Cerebellum (tissue), 4 donors: ENCODE measurements at places on chromosomes 12 and 14. TPM values are rescaled to one million over a fixed set of nuclear protein-coding genes. Genes with fewer than 3 reads are reported as not detected.

DNA sequence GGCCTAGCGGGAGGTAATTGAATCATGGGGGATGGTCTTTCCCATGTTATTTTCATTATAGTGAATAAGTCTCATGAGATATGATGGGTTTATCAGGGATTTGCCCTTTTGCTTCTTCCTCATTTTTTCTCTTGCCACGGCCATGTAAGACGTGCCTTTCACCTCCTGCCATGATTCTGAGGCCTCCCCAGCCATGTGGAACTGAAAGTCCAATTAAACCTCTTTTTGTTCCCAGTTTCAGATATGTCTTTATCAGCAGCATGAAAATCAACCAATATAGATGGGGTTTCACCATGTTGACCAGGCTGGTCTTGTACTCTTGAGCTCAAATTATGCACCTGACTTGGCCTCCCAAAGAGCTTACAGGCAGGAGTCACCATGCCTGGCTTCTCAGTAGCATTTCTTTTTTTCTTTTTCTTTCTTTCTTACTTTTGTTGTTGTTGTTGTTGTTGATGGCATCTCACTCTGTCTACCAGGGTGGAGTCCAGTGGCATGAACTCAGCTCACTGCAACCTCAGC lies 33.2 kb downstream of the TSPAN19 start:
- no peak for DNase-seq

MYF5 gene
- total RNA-seq: not detected

LGMN gene
- 24.5 TPM for total RNA-seq

- no peak for DNase-seq
Measured at GRCh38 chr14:70731447-70732239, 77.7 kb downstream of the MAP3K9 start.

ERG28 gene
- total RNA-seq: 8.7 TPM

DNA sequence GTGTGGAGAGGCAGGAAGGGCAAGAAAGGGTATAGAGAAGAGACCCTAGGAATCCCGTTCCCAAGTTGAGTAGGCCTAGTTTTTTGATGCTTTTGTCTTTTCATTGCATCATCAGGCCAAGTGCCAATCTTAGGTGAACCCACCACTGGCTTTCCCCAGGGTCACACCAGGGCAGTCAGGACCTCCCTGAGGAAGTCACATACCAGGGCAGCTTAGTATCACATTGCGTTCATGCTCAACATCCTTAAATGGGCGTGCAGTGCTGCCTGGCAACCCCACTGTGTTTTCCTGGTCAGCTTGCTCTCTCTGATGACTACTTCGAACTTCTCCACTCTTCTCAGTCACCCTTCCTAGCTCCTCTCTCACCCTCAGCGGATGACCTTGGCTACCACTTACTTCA lies 9.0 kb downstream of the ASIC1 start:
- no peak for DNase-seq

- no peak for DNase-seq
Measured at GRCh38 chr12:24820872-24821271, 128.0 kb downstream of the BCAT1 start.

DNA sequence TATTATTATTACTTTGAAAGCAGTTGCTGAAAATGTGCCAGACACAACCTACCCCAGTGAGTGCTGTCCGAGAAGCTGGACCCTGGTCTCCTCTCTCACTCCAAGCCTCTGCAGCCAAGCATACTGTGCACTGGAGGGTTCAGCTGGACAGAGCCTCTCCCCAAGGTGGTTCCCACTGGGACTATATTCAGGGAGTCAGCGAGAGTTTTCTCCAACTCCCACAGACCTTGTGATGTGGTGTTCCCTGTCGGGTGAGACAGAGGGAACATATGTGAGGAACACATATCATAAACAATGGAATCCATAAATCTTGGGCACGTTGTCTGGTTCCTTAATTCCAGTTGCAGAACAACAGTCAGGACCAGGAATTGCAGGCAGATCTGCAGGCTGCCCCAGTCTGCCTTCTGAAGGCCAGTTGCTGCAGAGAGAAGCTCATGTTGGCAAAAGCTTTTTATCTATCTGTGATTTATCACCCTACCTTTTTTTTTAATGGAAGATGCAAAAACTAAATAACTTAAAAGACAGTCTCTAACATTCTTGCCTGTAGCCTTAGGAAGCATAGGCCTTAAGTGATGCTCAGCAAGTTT lies 619.8 kb upstream of the TBX3 start:
- DNase-seq: no peak

DNA sequence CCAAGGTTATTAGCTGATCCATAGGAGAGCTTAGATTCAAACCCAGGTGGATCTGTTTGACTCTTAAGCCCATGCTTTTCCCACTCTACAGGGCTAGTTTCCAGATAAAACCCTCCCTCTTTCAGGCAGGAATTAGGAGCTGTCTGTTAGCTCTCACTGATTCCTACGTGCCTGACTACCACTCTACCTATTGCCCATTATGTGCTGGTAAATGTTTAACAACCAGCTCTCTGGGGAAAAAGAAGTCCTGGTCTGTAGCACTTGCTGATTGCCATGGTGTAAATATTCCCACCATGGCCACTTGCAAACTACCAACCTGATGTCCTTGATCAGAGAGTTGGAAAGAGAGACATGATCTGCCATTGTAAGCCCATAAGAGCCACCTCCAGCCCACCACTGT lies 65.5 kb upstream of the BDKRB2 start:
- no peak for DNase-seq

GRCh38 chr14:77714926-77715325 lies 7.0 kb downstream of the SLIRP start:
- no peak for DNase-seq

DNA sequence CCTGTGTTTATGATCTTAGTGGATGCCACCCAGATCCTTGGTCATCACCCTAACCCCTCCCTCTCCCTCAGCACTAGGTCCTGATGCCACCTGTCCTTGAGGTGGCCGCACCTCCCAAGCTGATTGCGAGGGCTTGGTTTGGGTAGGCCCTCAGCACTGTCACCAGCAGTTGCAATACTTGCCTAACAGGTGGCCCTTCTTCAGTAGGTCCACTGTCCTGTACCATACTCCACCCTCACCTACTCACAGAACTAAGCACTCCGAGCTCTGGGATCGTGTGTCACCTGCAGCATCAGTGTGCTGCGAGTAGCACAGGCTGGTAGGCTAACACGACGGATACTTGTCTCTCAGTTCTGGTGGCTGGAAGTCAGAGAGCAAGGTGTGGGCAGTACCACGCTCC lies 14.0 kb upstream of the SERPINA12 start:
- no peak for DNase-seq

DCN gene
- 120 TPM for total RNA-seq

DNA sequence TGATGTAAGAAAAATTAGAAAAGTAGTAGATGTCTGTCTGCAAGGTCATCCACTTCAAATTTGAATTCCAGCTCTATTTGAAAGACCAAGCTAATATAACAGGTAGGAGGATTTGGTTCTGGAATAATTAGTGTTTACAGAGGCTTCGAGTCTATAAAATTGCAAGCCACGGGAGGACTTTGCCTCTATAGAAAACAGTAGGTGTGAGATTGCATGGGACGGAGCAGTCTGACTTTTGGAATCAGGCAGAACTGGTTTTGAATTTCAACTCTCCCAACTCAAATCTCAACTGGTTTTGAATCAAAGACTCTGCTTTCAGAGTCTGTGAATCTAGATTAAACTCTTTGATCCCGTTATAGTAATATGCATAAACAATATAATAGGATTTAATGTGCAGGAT lies 82.4 kb downstream of the PIK3C2G start:
- DNase-seq: no peak

- DNase-seq: no peak
Measured at GRCh38 chr14:90695997-90696660, 120.1 kb downstream of the TTC7B start.

- DNase-seq: no peak
Measured at GRCh38 chr12:114628199-114628598, 55.8 kb downstream of the TBX3 start.

- no peak for DNase-seq
Measured at GRCh38 chr14:21252149-21252548, 17.1 kb downstream of the HNRNPC start.

DNA sequence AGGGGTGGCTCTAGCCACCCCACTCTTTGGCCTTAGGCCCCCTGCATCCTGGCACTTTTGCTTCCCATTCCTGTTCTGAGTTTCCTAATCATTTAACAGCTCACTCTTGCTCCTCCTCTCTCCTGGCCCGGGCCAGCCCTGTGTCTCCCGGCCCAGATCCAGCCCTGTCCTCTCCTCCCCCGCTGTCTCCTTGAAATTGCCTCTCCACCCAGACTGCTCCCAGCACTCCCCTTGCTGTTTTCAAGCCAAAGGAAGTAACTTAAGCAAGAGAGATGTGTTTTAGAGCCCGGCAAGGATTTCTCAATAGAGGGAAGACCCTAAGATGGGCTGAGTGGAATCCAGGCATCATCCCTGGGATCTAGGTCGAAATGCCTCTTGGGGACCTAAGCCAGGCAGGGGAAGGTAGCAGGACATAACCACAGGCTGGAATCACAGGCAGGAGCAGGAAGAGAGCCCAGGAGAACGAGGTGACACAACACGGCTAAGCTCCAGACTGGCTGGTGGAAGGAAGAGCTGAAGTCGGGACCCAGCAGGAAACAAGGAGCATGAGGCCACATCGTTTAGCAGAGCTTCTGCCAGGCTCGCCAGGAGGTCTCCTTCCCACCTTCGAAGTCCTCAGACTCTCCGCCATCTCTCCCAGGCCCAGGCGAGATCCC lies 2.0 kb upstream of the LRP1-AS start:
- peak; percentile 74 for DNase-seq

RD3L gene
- total RNA-seq: not detected

NIN gene
- total RNA-seq: 58.8 TPM

GRCh38 chr14:20302042-20302755 lies 3.6 kb downstream of the TTC5 start:
- DNase-seq: no peak

DNA sequence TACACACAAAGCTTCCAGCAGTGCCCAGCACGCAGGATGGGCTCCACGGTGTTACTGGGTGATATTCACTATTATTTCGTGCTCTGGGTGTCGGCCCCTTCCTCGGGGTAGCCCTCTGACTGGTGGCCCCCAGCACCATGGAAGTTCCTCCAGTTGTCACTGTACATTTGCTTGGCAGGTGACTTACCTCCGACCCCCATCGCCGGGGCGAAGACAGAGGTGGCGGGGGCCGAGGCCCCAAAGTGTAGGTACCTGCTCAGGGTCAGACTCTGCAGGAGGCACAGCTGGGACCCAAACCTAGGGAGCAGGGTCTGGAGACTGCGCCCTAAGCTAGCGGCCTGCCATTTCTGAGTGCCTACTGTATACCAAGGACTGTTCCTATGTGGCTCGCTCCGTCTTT lies 98.9 kb downstream of the RFLNA start:
- no peak for DNase-seq

- no peak for DNase-seq
Measured at GRCh38 chr12:3432176-3432742, 58.7 kb upstream of the PRMT8 start.

GRCh38 chr12:92544322-92544721 lies 158.5 kb upstream of the PLEKHG7 start:
- no peak for DNase-seq

DNA sequence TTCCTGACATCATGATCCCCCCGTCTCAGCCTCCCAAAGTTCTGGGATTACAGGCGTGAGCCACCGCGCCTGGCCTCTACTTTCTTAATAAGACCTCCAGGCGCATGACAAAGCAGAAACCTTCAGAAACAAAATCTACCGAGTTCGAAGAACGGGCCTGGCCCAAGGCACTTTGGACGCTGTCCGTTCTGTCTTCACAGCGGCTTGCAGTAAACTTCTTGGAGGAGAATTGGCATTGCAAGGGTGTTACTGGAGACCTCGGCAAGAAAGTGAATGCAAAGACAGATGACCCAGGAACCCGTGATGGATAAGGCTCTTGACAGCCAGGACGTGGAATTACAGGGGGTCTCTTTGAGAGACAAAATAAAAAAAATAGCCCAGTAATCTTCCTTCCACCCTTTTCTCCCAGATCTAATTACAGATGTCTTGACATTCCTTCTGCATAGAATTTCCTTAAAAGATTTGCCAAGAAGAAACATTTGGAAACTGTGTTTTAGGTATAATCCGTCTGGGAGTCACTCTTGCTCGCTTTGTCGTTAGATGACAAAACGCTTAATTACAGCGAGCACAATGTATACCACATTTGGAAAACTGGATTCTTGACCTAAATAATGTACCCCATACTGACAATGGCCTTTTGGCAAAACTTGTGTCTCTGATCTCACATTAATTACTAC lies 83.2 kb upstream of the TBX3 start:
- DNase-seq: no peak

TCL1B gene
- not detected for total RNA-seq
